ENCODE measurements at places on chromosomes 4 and X.
A peak's percentile ranks its signal among the peaks of the same experiment; 100 is the strongest.

GRCh38 chr4:76673362-76673761 lies 224.6 kb downstream of the SOWAHB start:
- DNase-seq: peak; percentile 39

DNA sequence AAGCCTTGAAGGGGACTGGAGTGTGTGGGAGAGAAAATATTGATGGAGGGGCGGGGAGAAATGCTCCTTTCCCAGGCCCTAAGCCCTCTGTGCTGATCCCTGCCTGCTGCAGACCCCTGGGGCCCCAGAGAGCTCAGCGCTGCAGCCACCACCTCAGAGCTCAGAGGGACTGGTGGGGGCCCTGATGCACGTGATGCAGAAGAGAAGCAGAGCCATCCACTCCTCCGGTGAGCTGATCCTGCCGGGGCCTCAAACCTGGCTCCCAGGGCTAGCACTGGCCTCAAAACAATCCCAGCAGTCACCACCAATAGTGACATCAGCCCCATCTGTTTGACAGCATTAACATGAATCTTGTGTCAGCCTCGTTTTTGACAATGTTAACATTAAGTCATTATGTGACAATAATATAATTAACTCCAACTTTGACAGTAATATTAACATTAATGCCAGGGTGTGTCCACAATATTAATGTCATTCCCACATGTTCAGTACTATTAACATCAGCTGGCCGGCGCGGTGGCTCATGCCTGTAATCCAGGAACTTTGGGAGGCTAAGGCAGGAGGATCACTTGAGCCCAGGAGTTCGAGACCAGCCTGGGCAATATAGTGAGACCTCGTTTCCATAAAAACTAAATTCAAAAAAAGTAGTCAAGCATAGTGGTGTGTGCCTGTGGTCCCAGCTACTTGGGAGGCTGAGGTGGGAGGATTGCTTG lies 5.8 kb downstream of the WAS start:
- DNase-seq: no peak

DNA sequence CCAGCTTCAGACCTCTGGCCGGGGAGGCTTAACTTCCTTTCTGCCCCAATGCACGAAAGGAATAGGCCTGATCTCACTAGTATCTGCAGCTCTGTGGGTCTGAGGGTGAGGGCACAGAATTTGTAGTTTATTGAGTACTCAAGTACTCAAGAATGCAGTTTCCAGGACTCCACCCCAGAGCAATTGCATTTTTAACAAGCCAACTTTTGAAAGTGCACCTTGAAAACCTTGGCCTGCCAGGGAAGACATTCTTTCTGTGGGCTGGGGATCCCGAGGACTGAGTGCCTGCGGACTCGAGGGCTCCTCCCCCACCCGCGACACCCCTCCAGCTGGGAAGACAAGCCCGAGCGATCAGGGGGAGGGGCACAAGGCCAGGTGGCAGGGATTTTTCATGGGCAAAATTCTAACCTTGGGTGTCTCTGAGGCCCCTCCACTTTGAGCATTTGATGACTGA lies 22.4 kb downstream of the RS1 start:
- DNase-seq: no peak

DNA sequence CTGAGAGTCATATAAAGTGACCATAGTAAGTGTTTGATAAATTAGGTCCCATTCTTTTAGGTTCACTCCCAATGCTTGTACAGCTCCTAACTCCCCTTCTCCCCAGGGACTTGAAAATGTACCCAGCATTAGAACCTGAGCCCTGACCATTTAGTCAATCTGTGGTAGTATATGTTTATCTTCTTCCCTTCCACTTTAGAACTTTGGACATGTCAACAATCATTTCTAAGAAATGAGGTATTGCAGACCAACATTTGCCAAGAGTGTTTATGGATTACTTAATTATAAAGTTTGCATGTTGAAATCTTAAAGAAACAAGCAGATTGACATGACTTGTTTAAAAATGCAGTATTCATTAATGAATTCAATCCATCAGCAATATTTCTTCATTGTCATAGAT lies 26.0 kb downstream of the AFM start:
- DNase-seq: no peak

- DNase-seq: no peak
Measured at GRCh38 chrX:76957485-76957884, 489.7 kb upstream of the FGF16 start.

DNA sequence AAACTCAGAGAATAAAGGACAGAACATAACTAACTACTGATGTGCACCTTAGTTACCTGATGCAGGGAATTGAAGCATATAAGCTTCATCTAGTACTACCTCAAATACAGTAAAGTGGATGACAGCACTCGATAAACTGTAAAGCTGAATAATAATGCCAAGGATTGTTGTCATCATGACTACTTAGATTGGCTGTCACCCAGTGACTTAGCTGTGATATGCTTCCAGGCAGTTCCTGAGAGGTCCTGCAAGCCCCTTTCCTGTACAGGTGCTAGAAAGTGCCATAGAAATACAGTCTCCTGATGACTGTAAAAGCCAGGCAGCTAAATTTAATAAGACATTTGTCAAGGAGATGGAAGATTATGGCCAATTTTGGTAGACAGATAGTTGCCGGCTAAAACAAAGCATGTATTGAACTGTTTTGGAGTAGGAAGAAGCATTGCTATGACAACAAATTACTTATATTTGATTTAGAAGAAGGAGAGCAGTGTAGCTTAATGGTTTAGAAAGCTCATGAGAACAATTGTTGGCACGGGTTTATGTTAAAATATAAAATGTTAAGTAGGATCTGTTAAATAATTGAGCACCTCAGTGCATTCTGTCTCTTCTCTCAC lies 29.7 kb downstream of the TMEM164 start:
- no peak for DNase-seq

- DNase-seq: peak; percentile 15
Measured at GRCh38 chrX:102712216-102712966, at the start of gene GPRASP2. TSS of gene GPRASP2 (plus strand) at chrX:102712448. CDS start at chrX:102714870, 2,422 bp downstream.

DNA sequence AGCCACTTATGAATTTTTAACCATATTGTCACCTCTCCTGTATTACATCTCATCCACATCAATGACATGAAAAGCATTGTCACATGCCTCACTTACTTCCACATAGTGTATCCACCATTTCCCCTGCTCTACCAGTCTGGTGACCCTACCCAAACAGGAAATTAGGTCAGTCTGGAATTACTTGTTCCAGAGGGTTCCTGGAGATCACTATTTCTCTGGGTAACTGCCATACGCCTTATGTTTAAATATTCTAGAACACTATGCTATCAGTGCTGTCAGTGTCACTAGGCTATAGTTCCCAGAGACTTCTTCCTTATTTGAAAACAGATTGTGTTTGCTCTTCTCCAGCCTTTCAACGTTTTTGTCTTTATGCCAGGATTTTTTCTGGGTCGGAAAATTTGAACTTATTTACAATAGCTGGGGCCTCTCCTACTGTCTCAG lies 15.0 kb downstream of the SRPX2 start:
- DNase-seq: no peak

DNA sequence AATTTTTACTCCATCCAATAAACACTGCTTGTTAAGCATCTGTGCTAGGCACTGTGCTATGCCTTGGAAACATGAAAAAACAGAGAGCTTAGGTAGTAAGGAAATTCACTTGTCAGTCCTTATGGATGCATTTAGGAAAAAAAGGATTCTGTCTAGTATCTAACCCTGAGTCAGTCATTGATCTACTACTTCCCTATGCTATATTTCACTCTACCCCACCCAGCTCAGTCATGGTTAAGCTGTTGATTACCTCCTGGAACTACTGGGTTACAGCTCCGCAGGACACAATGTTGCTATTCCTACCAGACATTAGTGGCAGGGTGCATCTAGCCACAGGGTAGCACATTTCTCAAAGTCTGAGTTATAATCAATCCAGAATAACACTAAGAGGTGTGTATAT lies 2.9 kb upstream of the USP53 start:
- DNase-seq: no peak

GRCh38 chrX:70960730-70961129 lies 29.8 kb upstream of the SLC7A3 start:
- DNase-seq: no peak

- DNase-seq: peak; percentile 48
Measured at GRCh38 chr4:188596021-188596420, 456.8 kb downstream of the TRIML1 start.

GRCh38 chrX:10465254-10465653 lies 155.1 kb downstream of the MID1 start:
- no peak for DNase-seq

GRCh38 chr4:76087007-76087769 lies 12.7 kb downstream of the ART3 start:
- peak; percentile 40 for DNase-seq

GRCh38 chr4:16843831-16844508 lies 54.5 kb downstream of the LDB2 start:
- DNase-seq: peak; percentile 93

GRCh38 chr4:149140841-149141240 lies 674.8 kb downstream of the IQCM start:
- no peak for DNase-seq

DNA sequence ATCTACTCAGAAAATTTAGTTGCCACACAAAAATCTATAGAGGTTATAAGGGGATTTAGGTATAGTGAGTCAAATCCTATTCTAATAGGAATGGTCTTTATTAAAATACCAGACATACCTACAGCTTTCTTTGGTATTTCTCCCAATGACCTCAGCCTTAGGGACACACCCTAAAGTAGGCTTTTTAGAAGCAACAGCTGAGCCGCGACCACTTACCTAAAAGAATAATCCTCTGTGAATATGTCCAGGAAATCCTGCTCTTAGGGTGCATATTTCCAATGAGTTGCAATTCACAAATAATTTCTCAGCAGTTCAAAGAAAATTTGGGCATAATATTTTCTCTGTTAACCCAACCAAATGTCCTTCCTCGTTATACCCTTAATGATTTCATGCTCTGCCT lies 2.7 kb downstream of the DCX start:
- DNase-seq: no peak

- no peak for DNase-seq
Measured at GRCh38 chrX:49842621-49843020, 13.5 kb downstream of the PAGE4 start.

DNA sequence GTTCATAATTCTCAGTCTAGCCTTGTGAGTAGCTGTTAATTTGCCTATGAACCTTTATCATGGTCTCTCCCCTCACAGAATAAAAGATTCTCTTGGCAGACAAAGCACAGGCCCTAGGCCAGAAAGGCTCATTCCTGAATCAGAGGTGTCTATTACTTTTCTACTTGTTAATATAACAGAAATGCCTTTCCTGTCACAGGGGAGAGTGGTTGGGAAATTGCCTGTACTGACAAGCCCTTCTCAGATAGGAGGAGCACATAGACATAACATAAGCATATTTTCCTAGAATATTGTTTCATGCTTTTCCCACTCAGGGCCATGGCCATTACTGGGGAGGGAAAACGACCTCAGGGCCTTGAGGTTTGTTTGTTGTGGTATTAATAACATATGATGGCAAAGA lies 308.3 kb downstream of the BMPR1B start:
- DNase-seq: no peak

DNA sequence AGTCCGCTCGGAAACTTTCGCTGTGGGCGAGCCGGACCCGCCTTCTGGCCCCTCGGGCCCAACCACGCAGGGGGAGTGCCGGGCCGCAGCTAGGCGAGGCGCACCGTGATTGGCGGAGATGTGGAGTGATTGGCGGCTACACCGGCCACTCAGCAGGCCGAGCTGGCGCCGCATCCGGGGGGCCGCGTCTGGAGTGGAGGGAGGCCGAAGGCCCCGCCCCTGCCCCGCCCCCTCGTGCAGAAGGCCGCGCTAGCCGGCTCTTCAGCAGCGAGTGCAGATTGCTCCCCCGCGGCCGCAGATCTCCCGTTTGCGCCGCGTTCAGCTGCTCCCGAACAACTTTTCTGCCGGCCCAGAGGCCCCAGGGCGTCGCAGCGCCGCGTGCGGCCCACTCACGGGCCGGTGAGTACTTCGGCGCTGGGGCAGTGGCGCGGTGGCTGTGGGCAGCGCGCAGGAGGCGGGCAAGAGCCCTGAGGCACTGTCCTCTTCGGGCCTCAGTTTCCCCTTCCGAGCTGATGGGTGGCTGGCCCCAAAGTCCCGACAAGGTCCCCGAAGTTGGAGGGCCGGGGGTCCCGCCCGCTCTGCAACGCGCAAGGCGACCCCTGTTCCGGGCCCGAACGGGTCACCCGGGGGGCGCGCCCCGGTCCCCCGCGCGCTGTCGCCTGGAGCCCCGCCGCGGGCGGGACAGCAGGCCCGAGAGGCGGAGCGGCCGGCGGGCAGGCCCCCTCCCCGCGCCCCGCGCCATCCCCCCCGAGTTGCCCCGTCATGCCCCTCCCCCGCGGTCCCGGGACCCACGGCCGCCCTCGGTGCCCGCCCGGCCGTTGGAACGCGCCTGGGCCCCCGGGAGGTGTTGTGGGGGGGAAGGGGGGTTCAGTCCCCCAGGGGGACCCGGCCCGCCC lies at the start of gene WFS1:
Gene WFS1, plus strand, starts transcription at position 235 of the 896 bp plus-strand sequence. CDS start 7,606 bp downstream, outside the sequence.
- peak; percentile 99 for DNase-seq

GRCh38 chrX:39144956-39145355 lies 343.7 kb downstream of the MID1IP1 start:
- peak; percentile 6 for DNase-seq

GRCh38 chrX:2548711-2549423 lies 48.1 kb upstream of the DHRSX start:
- DNase-seq: peak; percentile 10

DNA sequence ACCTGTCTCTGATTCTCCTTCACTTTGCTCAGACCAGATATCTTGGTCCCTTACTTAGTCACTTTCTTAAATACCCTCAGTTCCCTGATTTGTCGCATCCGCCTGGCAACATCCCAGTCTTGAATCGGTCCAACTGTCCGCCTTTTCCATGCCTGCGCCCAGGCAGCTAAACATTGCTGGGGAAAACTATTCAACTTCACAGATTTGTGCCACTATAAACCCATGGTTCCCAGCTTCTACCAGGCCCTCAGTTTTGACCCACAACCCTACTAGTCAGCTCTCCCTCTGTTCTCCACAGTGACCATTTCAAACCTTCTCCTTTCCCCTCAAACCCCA lies 451 bp upstream of the FGD1 start:
- DNase-seq: no peak

GRCh38 chrX:53089224-53089842 lies 4.6 kb upstream of the KANTR start:
- peak; percentile 63 for DNase-seq

DNA sequence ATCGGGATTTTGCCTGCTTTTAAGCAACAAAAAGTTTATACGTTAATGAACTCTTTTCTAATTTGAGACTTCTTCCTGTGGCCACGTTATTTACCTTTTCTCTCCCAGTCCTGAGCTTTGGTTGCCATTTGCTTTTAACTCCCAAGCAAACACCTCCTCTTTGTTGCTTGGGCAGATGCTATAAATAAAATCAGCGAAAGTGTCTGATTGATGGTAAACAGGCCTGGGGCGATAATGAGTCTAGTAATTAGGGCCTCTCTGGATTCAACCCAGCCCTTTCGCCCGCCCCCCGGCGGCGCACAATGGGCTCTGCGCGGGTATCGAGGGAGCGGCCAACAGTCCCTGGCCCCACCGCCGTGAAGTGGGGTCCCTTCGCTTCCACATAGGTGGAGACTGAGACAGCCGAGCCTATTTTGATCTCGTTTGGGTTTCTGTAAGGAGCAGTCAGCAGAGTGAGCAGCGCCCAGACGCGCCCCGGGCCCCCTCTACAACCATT lies 790 bp downstream of the CLGN start:
- no peak for DNase-seq

Measured in AG10803 (cell line).